ENCODE measurements at places on chromosomes 13 and 19. TPM values are rescaled to one million over a fixed set of nuclear protein-coding genes. Genes with fewer than 3 reads are reported as not detected.

DNA sequence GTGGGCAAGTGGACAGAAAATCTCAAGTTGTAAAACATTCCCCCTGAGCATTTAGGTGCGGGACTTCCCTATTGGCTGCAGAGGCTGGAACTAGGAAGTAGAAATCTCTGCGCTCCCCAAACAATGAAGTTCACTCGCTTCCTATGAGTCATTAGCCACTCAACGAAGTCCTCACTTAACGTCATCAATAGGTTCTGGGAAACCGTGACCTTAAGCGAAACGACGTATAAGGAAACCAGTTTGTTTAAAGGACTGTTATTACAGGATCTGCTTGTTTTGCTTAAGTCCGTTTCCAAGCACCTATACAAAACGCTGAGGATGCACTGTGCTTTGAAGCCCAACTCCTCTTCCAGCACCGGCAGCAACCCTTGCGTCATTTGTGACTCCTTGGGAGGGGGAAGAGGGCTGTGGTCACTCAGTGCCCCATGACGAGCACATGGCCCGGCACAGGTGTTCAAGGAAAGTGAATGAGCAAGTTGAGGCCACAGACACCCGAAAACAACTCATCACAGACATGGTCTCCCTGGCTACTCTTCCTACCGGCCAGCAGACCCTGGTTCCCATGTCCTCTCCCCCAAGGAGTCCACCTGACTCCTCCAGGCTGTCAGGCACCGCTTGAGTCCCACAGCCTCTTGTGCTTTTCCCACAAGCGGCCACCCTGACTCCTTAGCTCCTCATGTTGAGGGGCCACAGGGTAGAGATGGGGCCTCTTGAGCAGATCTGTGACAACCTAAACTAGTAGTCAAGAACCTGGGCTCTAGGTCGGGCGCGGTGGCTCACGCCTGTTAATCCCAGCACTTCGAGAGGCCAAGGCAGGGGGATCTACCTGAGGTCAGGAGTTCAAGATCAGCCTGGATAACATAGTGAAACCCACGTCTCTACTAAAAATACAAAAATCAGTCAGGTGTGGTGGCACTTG is 4.8 kb downstream of the RPS16 start:
- DNase-seq, result no peak
- peaks cover 51% of the 10 kb centered on the region for H3K4me1 ChIP-seq
- H3K27me3 ChIP-seq, result no peaks in the 10 kb centered on the region
- H3K27ac ChIP-seq, result peak overlapping the region; percentile 95
- no peak overlapping the region for H3K4me3 ChIP-seq

GRCh38 chr13:51953347-51954195 is 57.7 kb downstream of the ATP7B start:
- no peak overlapping the region for H3K27ac ChIP-seq
- DNase-seq, result no peak
- H3K4me1 ChIP-seq, result no peaks in the 10 kb centered on the region
- H3K36me3 ChIP-seq, result peaks cover 8% of the 10 kb centered on the region

DNA sequence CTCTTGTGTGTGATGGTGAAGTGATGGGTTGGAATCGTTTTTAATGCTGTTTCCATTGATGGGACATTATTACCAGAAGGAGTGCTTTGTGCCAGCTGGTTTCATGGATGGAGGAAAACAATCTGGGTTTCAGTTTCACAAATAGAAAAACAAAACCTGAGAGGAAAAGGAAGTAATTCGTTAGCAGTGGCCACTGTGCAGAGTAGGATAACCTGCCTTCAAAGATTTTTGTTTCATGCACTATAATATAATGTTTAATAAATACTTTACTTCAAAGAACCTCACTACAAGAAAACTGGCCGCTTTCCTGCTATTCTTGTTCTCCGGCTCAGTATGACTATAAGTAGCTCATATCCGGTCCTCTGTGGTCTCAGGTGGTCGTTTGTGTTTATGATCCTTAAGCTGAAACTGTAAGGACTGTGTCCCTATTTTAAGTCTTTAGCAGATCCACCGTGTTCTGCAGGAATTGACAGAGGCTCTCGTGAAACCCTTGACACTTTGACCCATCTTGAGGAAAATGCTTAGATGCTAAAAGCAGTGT is 104.7 kb downstream of the GGACT start:
- no peak overlapping the region for H3K4me3 ChIP-seq
- no peak for DNase-seq
- H3K4me1 ChIP-seq, result peaks cover 49% of the 10 kb centered on the region
- no peaks in the 10 kb centered on the region for H3K27me3 ChIP-seq

- no peaks in the 10 kb centered on the region for H3K27me3 ChIP-seq
- H3K4me1 ChIP-seq, result peaks cover 11% of the 10 kb centered on the region
- peaks cover 45% of the 10 kb centered on the region for H3K36me3 ChIP-seq
- no peak overlapping the region for H3K27ac ChIP-seq
- DNase-seq, result no peak
- H3K4me3 ChIP-seq, result no peak overlapping the region
Observed at GRCh38 chr19:51803967-51804366, 9.0 kb downstream of the FPR3 start.

DNA sequence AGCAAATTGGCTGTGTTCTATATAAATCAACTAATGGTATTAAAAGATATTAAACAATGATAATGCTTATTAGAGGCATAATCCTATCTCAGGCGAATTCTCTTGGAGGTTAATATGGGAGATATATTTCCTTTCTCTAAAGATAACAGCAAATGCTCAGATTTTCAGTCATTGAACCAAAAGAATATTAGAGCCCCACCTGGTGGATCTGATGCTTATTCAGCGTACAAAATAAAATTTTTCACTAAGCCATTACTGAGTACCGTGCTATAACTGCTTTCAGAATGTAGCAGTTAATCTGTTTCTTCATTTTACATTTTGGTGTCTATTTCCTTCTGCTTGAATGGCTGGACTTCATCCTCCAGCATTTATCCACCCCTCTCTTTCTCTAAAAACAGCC is 143.3 kb upstream of the IPO5 start:
- no peaks in the 10 kb centered on the region for H3K4me1 ChIP-seq
- H3K4me3 ChIP-seq, result no peak overlapping the region
- H3K27ac ChIP-seq, result no peak overlapping the region
- no peak for DNase-seq
- H3K27me3 ChIP-seq, result peaks cover 6% of the 10 kb centered on the region

SRRM5 gene
- total RNA-seq, result 0.42 TPM

DAND5 gene
- total RNA-seq, result 0.18 TPM

PNMA8B gene
- 3.6 TPM for total RNA-seq

Measured in WTC11 (cell line).